Activated naive CD8-positive, alpha-beta T cell treated with anti-CD3 and anti-CD28 coated beads, Interleukin-2, amount 10 ng/mL, durations not matched to agents 7 days and 5 days (primary cell): ENCODE measurements at places on chromosomes 5 and 9. TPM values are rescaled to one million over a fixed set of nuclear protein-coding genes. Genes with fewer than 3 reads are reported as not detected.

Gene IL5
- not detected for total RNA-seq

Gene KCNN2
- not detected for total RNA-seq

Gene FCN1
- 2.3 TPM for total RNA-seq

Gene UNC5A
- total RNA-seq = not detected

Gene TOR1B
- 28.6 TPM for total RNA-seq

Gene UGT3A2
- not detected for total RNA-seq
